Stimulated activated CD8-positive, alpha-beta memory T cell treated with anti-CD3 and anti-CD28 coated beads, Interleukin-15, amount 100 ng/mL, for 48 hours (primary cell): ENCODE measurements at places on chromosomes 12 and 14.
A peak's percentile ranks its signal among the peaks of the same experiment; 100 is the strongest.

- DNase-seq: no peak
Observed at GRCh38 chr14:36177489-36177888, 967 bp upstream of the PTCSC3 start.

- no peak for DNase-seq
Observed at GRCh38 chr14:68458840-68459469, 333.9 kb downstream of the ZFP36L1 start.

DNA sequence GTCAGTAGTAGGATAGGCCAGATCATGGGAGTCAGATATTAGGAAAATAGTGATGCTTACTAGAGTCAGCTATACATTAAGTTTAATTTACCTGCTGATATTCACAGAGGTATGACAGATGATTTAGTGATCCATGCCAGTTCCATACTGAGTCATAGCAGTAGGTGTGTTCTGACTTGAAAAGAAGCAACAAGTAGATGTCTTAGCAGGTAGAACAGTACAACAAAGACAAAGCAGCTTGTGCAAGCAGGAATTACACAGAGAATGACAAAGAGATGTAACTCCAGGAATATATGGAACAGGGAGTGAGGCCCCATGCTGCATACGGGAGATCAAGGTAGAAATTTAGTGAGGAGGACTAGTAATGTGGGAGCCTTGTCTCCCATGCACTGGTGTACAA lies 556.9 kb downstream of the SLC16A7 start:
- DNase-seq: no peak

- no peak for DNase-seq
Observed at GRCh38 chr14:29217813-29218450, 451.3 kb downstream of the FOXG1 start.

GRCh38 chr12:2266666-2267620 lies 214.2 kb downstream of the CACNA1C start:
- no peak for DNase-seq

- DNase-seq: no peak
Observed at GRCh38 chr12:40241741-40242140, 16.9 kb downstream of the LRRK2 start.

GRCh38 chr14:73402579-73402978 lies 55.8 kb downstream of the NUMB start:
- DNase-seq: no peak

DNA sequence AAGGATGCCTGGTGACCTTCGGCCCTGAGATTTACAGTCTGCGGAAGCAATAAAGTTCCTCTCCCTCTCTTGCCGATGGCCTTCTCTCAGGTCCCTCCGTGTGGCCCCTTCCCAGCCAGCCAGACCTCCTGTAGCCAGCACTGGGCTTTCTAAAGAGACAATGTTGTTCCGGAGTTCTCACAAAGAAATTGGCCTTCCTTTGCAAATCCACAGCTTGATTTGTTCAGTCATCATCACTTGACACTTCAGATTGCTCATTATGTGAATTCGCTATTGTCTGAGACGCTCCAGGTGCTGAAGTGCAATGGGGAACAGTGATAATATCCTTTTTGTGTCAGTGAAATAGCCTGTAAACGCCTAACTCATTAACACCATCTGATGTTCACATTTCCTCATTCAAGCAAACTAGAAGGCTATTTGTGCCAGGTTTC lies 43.7 kb upstream of the GPHB5 start:
- no peak for DNase-seq

DNA sequence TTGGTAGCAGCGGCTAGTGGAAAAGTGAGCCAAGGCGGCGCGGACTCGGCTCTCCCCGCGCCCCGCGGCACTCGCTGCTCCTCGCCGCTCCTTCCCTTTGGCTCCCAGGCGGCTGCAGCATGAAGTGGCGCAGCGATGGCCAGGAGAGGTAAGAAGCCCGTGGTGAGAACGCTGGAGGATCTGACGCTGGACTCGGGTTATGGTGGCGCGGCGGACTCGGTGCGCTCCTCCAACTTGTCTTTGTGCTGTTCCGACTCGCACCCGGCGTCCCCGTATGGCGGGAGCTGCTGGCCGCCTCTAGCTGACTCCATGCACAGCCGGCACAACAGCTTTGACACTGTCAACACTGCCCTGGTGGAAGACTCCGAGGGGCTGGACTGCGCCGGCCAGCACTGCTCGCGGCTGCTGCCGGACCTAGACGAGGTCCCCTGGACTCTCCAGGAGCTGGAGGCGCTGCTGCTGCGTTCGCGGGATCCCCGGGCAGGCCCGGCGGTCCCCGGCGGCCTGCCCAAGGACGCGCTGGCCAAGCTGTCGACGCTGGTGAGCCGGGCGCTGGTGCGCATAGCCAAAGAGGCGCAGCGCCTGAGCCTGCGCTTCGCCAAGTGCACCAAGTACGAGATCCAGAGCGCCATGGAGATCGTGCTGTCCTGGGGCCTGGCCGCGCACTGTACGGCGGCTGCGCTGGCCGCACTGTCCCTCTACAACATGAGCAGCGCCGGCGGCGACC lies 225.6 kb upstream of the CRY1 start:
- no peak for DNase-seq

GRCh38 chr12:44889926-44890325 lies 13.8 kb upstream of the NELL2 start:
- DNase-seq: no peak

- no peak for DNase-seq
Observed at GRCh38 chr12:33977887-33978286, 44.4 kb upstream of the ALG10 start.

- no peak for DNase-seq
Observed at GRCh38 chr14:95255013-95255412, 64.7 kb downstream of the CLMN start.

- DNase-seq: no peak
Observed at GRCh38 chr12:80498059-80498728, 54.2 kb downstream of the PTPRQ start.

DNA sequence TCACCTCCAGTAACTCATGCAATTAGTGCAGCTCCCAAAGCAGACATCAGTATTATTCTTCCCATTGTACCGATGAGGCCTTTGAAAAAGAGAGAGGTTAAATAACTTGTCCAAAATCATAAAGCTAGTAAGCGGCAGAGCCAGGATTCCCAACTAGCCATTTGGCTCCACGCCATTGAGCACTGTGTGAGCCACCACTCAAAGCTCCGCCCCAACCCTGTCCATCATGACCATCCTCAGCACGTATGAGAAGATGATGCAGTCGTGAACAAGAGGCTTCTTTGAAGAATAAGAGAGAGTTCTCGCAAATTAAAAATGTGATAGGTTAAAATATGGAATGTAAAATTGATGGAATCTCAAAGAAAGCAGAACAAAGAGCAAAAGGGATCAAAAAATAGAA lies 14.6 kb downstream of the CLMN start:
- no peak for DNase-seq

- DNase-seq: no peak
Observed at GRCh38 chr12:47038270-47038748, 41.1 kb upstream of the PCED1B start.

DNA sequence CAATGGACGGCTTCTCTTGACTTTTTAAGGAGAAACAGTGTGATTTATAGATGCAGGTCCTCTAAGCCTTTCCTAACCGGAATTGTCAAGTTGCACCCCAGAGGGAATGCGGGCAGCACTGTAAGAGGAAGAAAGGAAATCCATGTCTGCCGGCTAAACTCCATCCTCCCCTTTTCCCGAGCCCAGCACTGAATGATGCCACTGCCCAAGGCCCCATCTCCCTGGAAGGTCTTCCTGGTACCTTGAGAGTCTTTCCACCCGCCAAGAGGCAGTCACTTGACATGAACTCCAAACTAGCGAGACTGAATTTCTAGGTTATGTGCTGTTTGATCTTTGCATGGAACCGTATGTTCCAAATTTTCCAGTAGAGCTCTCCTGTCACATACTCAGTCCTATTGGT lies 313.4 kb upstream of the FKBP4 start:
- DNase-seq: no peak

DNA sequence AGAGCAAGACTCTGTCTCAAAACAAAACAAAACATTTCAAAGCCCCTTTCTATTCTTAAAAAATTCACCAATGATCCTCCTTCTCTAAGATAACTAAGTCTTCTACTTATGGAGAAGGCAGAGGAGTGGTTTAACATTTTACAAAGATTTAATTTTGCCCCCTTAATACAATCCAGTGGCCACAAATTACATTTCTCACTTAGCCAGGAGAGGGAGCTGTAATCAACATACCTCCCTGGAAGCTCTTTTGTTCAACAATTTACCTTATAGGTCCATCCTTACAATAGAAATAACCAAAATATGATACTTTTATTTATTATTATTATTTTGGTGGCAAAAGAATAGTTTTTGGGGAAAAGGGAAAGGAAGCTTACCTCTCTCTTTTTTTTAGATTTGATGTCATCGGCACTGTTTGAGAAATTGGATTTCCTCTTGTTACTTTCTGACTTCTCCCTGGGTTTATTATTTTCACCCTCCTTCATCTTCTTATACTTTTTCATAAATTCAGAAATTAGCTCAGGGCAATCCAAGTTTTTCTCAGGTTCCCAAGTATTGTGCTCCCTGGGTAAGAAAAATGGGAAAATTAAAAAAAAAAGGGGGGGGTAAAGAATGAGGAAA lies 28.1 kb downstream of the CBX5 start:
- no peak for DNase-seq

GRCh38 chr12:48023386-48023785 lies 19.1 kb upstream of the COL2A1 start:
- DNase-seq: no peak

DNA sequence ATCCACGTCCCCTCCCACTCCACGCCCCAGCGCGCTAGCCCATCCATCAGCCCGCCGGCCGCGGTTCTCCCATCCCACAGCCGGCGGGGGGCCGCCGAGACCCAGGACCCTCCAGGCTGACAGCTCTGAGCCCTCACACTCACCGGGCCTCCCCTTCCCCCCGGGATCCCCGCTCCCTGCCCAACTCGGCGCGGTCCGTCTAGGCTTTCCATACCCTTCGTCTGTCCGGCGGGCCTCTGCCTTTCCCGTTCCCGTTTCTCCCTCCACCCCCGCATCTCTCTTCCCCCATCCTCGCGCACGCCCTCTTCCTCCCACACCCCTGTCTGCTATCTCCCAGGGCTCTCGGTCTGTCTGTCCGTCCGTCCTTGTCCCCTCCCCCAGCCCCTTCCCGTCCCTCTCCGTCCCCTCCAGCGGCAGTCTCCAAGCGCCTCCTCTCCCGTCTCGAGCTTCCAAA lies 726 bp downstream of the ZFHX2 start:
- DNase-seq: no peak

- no peak for DNase-seq
Observed at GRCh38 chr12:106957583-106957982, 1.9 kb downstream of the TMEM263 start.

GRCh38 chr14:44081146-44081545 lies 425.9 kb downstream of the FSCB start:
- DNase-seq: no peak

GRCh38 chr14:24274101-24274543 lies 2.7 kb upstream of the RABGGTA start:
- peak; percentile 27 for DNase-seq

DNA sequence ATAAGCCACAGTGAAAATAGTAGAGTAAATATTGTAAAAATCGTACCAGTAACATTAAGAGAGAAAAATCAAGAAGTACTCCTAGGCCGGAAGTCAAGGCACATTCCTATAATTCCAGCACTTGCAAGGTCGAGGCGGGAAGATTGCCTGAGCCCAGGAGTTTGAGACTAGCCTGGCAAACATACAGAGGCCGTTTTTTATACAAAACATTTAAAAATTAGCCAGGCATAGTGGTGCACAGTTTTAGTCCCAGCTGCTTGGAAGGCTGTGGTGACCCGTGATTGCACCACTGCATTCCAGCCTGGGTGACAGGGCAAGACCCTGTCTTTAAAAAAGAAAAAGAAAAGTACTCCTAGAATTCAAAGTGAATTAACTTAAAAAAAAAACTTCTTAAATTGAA lies 341.8 kb downstream of the C12orf50 start:
- DNase-seq: no peak

DNA sequence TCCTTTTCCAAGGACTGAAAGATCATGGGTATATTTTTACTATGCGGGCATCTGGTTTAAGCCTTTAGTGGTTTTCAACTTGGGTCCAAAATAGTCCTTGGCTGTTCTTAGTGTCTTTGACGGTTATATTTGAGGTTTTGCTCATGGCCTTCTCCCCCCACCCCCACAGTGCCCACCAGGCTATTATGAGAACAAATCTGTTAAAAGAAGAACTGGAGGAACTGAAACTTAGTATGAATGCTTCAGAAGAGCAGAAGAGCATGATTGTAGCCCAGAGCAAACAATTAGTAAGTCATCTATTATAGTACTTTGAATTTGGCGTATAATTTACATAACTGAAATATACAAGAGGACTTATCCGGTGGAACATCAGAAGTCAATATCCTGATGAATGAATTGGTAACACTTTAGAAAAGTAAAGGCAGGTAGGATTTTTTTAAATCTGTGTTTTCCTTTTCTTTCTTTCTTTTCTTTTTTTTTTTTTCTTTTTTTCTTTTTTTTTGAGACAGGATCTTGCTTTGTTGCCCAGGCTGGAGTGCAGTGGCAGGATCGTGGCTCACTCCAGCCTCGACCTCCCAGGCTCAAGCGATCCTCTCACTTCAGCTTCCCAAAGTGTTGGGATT lies 71.8 kb upstream of the BCAT1 start:
- no peak for DNase-seq

DNA sequence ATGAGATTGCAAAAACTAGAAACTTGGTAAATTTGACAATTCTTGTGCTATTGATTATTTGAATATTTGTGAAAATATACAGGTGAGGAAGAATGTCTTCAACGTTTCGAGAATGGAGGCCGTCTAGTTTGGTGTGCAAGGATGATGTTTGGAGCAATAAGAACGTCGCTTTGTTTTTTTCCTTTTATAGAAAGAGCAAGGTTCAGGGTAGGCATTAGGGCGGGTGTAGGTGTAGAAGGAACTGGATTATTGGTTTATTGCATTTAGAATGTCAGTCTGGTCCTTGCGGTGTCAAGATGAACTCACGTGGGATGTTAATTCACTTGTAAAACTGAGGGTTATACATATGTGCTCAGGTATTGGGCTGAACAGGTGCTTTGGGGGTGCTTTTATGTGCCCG lies 1.1 kb downstream of the RPS26 start:
- no peak for DNase-seq

- peak; percentile 75 for DNase-seq
Observed at GRCh38 chr14:54902143-54902520, 494 bp downstream of the GCH1 start.

DNA sequence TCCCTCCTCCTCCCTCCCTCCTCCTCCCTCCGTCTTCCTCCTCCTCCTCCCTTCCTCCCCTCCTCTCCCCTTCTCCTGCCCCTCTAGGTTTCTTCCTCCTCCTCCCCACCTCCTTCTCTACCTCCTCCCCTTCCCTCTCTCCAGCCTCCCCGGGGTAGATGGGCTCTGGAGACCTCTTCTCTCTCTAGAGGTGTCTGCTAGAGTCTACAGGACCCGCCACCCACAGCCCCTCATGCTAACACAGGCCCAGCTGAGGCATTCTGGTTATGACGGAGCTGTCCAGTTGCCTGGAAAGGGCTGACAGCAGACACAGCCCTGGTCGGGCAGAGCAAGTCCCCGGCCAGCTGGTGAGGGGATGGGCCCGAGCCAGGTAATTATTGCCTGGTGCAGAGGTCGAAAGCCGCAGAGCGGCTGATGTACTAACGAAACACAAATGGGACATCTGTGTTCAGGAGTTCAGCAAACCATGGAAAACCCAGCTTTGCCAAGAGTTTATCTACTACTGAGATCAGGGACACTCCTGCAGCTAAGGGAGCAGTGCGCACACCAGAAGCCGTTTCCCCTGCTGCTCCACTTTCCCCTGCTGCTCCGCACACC lies 96.2 kb downstream of the PAPOLA start:
- DNase-seq: no peak
